ENCODE measurements at places on chromosomes 2 and 18.

DNA sequence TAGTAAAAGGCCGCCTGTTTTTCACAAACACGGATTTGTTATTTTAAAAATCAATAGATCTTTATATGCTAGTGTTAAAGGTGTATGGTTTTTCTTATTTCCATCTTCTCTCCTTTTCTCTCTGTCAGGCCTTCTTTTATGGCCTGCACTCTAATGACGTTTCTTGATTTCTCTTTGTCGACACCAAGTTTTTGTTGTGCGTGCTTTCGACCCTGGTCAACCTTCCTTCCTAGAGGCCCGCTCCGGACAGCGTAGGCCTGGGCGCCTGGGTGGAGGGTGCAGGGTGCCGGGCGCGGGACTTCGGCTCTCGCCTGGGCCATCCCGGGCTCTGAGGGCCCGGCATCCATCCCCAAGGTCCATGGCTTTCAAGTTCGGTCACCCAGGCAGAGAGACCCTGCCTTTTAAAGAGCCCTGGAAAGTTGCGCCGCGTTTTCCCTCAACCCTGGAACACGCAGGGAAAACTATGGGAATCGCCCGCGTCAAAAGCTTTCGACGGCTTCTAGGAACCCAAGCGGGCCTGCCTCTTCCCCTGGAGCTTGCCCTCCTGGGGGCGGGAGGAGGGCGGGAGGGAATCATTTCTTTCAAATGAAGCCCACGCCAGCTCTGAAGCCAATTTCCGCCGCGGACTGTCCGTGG is 4.1 kb upstream of the SATB2 start:
- DNase-seq: no peak

- no peak for DNase-seq
Measured at GRCh38 chr2:62156861-62157496, 38.9 kb upstream of the B3GNT2 start.

DNA sequence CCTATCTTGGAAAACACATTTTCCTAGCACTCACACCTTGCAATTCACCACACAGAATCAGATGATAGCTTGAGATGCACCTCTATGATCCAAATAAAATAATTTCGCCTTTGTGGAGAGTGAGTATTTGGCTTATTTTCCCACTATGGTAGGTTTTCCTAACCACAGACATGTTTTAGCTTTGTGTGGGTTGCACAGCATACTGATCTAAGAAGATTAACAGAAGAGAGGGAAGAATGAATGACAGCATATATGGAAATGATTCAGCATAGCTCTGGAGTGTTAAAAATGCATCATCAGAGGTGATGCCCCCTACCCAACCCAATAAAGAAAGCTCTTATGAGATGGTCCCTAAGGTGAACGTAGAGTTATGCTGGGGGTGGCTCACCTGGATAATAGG is 72.5 kb downstream of the GCA start:
- no peak for DNase-seq

DNA sequence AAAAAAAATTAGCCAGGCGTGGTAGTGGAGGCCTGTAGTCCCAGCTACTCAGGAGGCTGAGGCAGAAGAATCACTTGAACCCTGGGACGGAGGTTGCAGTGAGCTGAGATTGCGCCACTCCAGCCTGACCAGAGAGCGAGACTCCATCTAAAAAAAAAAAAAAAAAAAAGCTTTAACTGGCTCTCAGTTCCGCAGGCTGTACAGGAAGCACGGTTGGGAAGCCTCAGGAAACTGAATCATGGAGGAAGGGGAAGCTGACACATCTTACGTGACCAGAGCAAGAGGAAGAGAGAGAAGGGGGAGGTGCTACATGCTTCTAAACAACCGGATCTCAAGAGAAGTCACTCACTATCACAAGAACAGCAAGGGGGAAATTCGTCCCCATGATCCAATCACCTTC is 505.6 kb upstream of the SLC8A1 start:
- no peak for DNase-seq

GRCh38 chr2:10824191-10824590 is 11.6 kb upstream of the PDIA6 start:
- DNase-seq: no peak

- DNase-seq: no peak
Measured at GRCh38 chr18:62091487-62092120, 95.3 kb downstream of the PIGN start.

GRCh38 chr18:70219688-70220087 is 14.2 kb upstream of the RTTN start:
- DNase-seq: no peak

GRCh38 chr18:47986620-47987387 is 56.3 kb upstream of the SMAD2 start:
- no peak for DNase-seq

- DNase-seq: no peak
Measured at GRCh38 chr2:8365331-8365910, 316.4 kb upstream of the ID2 start.

GRCh38 chr2:236284208-236284607 is 20.0 kb upstream of the ASB18 start:
- DNase-seq: no peak

- DNase-seq: no peak
Measured at GRCh38 chr2:203741566-203741965, 35.1 kb downstream of the CD28 start.

DNA sequence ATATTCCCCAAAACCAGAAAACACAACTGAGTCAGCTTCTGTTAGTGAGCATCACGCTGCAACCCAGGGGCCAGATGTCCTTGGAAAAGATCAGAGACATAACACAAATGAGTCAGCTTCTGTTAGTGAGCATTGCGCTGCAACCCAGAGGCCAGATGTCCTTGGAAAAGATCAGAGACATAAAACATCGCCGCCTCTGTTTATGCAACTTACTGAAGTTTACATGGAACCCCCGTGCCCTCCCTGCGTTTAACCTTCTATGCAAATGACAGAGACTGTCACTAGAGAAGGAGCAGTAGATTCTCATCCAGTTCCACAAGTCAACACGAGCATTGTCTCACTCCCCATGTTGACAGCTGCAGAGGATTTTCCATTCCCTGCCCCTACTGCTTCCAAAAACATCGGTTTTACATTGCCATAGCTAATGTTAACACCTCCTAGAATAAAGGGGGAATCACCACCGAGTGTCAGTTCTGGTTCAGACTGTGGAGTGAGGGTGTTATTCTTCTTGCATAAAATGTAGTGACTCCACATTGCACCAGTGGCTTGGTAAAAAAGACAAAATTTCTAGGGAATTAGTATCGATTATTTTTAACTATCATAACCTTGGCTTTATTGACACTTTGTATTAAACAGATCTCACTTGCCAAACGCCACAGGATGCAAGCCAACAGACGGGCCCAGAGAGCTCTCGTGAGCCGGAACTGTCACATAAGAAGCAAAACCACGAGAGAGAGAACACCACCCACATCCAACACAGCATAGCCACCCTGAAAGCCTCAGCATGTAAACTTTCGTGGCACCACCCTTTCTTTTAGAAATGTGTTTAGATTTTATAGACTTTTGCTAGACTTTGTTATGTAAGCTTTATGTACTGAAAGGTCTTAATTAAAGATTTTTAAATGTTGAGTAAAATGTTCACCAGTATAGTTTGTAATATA is 87.7 kb downstream of the SH3YL1 start:
- no peak for DNase-seq

DNA sequence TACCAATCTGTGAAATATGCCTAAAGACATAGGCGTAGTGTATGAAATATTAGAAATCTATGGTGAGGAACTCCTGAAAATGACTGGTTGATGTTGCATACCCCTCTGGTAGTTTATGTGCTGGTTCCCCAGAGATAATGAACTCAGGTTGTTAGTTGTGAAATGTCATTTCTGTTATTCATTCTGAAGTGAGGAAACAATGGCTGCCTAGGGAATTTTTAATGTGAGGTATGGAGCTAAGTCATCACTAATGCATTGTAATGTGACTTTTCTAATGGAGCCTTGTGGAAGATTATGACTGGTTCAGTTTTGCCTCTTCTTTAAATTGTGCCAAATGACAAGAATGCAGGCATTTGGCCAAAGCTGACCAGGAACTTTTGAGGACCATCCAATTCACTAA is 61.6 kb upstream of the RAB27B start:
- no peak for DNase-seq

- no peak for DNase-seq
Measured at GRCh38 chr18:14961991-14962390, 214.0 kb downstream of the ANKRD30B start.

- no peak for DNase-seq
Measured at GRCh38 chr2:201887773-201888425, 81.6 kb downstream of the CDK15 start.

DNA sequence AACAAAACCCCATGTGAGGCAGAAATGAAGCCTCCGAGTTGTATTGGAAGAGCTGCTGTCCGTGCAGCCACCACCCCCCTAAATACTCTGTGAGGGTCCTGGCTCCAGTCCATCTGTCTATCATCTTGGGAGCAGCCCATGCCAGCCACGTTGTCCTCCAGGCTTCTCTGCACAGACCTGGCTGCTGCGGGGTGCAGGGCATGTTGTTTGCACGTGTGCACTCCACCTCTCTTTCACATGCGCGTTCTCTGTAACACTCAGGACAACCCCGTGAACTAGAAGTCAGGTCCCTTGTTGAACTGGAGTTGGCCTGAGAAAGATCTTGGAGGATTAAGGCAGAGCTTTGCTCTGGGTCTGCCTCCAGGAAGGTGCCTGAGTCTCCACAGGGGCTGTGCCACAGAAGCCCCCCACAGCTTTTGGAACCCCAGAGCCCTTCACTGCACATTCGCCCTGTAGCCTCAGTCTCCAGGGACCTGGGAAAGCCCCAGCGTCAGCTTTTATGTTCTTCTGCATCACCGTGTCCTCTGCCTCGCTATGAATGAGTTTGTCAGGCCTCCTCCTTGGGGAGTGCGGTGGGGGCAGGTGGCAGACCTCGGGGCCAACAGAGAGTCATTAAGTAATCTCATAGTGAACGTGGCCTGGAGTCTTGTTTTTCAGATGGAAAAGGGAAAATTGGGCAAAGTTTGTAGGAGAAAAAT is 16.6 kb downstream of the RTP5 start:
- DNase-seq: no peak

GRCh38 chr2:100584816-100585215 is 22.0 kb downstream of the PDCL3 start:
- DNase-seq: no peak

GRCh38 chr2:168237741-168238140 is 9.7 kb downstream of the STK39 start:
- DNase-seq: no peak

GRCh38 chr2:242029422-242030225 is 160.1 kb downstream of the RTP5 start:
- DNase-seq: no peak

DNA sequence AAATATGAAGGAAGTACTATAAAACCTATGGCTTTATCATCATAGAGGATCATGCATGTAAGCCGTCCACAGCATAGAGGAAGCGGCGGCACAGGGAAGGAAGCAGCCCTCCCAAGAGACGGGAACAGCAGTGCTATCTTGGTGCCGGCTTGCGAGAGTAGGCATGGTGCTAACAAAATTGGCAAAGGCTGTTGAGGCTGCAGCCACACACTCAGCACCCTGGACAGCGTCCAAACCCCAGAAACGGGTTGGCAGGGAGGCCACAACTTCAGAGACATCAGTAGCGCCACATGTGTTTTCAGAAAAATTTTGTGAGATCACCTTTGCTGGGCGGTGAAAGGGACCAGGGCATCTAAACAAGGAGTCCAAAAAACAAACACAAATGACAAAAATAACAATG is 37.7 kb downstream of the NETO1 start:
- DNase-seq: no peak

DNA sequence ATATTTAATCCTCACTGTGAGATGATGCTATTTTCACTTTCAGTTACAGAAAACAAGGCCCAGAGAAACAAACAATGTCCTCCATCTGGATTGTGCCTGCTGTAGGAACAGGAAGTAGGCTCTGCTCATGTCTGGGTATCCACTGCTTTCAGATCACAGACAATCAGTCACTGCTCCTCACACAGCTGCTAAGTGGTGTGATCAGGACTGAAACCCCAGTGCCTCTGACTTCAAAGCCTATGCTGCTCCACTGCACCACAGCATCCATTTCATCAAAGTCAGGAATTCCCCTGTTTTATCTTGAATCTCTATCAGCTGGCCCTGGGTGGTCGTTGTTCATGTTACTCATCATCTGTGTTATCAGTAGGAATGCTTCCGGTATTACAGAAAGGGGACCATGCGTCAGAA is 303.8 kb upstream of the TRIB2 start:
- no peak for DNase-seq

DNA sequence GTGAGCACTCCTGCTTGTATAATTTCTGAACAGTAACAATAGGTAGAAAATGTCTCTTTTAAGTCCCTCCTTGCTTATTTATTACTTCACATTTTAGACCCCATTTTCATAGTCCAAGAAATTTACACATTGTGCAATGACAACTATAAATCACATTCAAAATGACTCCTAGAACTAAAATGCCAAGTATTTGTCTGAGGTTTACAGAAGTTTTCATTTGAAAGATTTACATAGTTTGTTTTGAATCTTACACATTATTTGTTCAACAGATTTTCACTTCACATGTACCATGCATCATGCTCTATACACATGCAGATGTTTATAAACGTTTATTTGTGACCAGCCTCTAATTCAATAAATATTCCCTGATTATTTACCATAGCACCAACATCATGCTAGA is 15.7 kb upstream of the TRIB2 start:
- DNase-seq: no peak

GRCh38 chr2:158529379-158530259 is 72.9 kb downstream of the PKP4 start:
- DNase-seq: no peak

DNA sequence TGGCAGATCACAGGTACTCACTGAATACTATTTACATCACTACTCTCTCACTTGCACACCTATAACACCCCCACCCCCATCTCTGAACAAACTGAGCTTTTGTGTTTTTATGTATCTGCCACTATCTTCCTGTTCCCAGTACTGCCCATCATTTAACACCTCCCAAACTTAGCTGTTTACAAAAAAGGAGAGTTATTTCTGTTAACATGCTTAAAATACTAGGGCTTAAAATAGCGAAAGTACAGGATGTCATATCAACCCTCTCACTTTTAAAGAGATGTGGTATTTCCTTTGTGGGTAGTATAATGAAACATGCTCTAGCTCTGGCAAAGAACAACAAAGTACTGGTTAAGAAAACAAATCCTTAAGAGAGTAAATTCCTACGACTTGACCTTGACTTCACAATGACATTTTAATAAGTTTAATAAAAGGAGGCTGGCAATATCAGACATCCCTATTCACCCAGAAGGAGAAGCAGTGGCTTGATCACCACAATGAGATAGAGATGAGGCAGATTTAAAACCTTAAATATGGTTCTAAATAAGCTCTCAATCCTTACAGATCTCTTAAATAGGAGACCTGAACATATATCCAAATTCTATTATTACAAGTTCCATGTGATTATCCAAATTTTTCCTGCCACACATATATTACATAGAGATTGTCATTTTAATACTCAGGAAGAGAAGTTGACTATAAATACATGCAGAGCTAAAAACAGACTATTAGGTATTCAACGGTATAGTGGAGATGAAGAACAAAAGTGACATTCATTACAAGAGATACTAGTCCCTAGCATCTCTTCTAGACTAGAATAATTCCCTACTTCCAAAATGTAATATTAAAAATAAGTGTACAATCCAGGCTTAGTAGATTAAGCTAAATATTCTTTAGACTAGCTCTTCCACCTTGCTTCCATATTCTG is 36.9 kb downstream of the TRAK2 start:
- no peak for DNase-seq

Data from NCI-H510A (cell line).